ENCODE measurements at places on chromosomes 6 and 20.

DNA sequence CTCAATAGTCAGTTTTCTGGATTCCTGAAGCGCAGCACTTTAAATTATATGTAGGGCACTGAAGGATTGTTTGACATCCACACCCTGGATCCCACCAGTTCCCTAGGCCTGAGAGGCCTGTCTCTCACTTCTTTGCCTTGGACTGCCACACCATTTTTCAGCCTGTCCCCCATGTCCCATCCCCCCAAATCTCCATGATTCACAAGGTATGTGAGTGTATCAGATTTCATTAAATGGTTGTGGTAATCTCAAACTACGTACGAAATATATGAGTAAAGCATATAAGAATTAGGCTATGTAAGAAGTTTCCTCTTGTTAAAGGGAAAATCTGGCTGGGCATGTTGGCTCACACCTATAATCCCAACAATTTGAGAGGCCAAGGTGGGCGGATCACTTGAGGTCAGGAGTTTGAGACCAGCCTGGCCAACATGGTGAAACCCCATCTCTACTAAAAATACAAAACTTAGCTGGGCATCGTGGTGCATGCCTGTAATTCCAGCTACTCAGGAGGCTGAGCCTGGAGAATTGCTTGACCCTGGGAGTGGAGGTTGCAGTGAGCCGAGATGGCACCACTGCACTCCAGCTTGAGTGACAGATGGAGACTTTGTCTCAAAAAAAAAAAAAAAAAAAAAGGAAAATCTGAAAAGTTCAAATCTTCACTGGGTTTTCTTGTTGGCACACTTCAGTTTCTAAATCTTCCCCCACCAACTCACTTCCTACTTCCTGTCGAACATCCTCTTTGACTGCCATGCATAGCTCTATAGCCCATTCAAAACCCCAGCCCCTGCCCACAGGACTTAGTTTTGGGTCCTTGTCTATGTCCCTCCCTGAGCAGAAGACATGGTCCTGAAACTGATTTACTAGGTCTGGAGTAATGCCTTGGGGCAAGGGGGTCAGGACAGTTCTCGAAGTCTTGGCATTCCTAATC, 97.3 kb upstream of the SHLD1 start:
- no peak for DNase-seq

DNA sequence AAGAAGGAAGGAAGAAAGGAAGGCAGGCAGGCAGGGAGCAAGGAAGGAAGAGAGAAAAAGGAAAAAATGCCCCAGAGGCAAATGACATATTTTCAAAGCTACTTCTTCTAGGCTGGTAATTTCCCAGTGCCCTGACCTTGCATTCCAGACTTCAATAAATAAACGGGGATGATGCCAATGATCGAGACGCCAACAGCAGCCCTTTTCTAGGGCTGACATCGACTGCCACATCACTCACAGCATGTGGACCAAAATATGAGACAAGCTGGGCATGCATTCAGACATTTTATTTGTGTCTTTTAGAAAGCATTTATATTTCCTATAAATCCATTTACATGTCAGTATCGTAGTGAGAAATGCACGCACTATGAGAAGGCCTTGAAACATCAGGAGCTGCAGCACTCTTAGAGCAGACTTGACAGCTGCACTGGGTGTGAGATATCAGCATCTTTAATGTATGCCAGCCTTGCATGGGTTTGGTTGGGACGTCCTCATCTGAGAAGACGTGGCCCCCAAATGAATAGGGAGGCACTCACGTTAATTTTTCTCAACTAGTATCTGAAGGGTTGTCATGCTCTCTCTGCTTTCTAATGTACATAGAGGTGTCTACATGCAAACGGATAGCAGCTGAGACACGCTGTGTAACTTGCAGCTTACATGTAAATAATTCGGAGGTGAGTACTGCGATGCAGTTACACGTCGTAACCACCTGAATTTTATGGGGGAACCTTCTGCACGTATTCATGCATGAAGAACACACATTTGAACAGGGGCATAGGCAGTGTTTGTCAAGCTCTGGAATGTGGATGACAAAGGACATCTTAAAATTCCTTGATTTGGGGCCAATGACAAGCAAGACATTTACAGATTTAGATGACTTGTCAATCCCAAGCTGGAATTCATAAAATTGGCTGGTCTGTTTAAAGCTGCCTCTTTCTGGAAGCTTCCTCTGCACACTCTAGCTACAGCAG, 149.1 kb upstream of the AGPAT4 start:
- no peak for DNase-seq

DNA sequence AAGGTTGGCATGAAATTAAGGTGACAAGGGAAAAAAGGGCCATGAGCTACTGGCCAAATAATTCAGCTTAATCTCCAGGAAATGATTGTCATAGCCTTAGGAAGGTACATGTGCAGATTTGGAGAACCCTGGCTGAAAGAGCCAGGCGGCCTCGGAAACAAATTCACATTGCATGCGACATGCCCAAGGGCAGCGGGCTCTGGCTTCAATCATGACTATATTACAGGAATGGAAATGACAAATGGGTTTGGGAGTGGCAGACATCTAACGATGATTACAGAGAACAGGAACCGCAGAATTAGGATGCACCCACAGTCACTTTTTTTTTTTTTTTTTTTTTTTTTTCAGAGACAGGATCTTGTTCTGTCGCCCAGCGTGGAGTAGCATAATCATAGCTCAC, 112.4 kb upstream of the SALL4 start:
- no peak for DNase-seq

GRCh38 chr6:42260972-42261371, 43.3 kb upstream of the MRPS10 start:
- DNase-seq = peak; percentile 51

- DNase-seq = no peak
Observed at GRCh38 chr6:33935439-33936080, 131.8 kb upstream of the MLN start.

DNA sequence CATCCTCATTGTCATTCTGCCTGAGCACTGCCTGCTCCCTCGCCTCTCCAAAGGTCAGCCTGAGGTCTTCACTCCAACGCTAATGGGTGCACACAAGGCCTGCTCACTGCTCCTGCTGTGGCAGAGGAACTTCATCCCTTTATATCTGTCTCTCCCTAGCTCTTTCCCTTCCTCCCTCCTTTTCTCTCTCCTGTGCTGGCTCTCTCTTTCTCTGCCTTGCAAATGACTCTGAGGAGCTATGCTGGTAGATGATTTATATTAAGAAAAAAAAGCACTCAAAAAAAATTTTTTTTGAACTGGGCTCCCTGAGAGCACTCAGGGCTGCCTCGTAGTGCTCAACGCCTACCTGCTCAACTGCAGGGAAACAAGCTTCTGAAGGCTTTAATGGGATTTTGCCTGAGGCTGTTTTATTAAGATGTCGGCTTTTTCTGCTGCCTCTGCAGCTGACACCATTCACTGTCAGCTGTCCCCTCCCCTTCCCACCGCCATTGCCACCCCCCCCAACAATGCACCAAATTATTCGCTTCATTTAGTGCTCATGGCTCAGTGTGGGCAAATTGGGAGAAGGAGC, 137.7 kb upstream of the DEFB112 start:
- no peak for DNase-seq

GRCh38 chr6:62175195-62175594, 110.8 kb downstream of the KHDRBS2 start:
- no peak for DNase-seq

DNA sequence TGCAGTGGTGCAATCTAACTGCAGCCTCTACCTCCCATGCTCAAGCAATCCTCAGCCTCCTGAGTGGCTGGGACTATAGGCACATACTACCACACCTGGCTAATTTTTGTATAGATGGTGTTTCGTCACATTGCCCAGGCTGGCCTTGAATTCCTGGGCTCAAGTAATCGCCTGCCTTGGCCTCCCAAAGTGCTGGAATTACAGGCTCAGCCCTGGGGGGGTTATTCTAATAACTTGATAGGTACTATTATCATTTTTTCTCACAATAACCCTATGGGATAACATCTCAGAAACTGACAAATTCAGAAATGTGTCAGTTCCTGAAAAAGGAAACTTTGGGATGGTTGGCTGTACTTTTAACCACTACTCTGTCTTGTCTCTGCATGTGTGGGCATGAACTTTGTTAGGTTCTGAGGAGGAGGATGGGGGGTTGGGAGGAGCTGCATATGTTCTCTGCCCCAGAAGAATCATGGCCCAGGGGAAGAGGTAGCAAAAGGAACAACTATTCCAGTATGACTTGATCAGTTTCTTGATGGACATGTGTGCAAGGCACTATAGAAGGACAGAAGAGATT, 169.9 kb downstream of the CARMIL1 start:
- DNase-seq = no peak

- DNase-seq = no peak
Observed at GRCh38 chr20:21534453-21534852, 20.6 kb upstream of the NKX2-2 start.

GRCh38 chr6:73079978-73080377, 145.3 kb downstream of the KHDC1L start:
- DNase-seq = no peak

DNA sequence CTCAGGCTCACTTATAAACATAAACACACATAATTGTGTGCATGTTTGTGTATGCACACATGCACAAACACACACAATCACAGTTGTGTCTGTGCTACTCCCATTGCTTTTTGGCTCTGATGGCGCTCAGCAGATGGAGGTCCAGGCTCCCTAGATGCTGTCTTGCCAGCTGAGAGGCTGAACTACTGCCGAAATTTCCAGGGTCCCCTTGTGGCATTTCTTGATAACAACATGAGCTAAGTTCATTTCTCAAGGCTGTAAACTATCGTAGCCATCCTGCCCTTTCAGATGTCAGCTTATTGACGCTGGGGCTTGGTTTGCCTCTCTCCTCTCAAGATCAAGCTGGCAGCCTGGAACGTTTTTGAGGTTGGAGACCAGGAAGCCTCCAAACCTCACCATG, 313.9 kb upstream of the RNF24 start:
- DNase-seq = no peak

DNA sequence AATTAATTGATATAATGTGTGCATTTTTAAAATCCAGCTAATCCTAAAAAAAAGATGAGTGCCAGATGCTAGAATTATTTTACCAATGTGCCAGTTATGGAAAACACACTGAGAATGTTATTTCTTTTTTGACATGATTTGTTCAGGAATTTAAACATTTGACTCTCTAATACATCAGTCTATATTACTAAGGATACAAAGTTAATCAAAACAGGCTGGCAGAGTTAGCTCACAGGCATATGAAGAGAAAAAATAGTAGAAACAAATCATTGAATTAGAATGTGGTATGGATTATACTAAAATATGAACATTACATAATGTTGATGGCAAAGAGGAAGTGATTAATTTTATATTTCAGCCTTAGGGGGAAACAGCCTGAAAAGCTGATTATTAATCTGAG, 368.3 kb upstream of the GJE1 start:
- DNase-seq = no peak
